Stimulated activated CD8-positive, alpha-beta memory T cell treated with anti-CD3 and anti-CD28 coated beads, Interleukin-4, amount 100 ng/mL, for 4 hours (primary cell): ENCODE measurements at places on chromosomes 11 and 22.

DNA sequence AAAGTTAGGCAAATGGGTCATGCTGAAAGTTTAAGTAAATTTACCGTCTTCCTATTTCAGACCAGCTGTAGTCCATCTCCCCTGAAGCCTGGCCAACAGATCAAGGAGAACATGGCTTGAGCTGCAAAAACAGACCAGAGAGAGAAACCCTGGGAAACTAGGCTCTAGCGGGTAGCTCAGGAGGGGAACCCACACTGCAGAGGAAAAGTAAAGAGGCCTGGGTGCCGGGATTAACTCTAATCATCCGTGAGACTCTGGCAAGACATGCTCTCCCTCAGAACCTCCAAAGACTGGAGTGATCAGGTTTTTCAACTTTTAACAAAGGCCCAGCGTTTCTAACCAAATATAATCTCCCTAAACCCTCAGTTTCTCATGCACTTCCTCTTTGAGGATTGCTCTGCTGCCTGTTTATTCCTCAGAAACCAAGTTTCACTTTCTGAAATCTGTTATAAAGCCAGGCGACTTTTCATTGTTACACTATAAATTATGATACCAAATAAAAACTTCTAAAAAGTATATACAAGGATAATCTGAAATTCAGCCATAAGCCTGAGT, 67.5 kb downstream of the GAB2 start:
- no peak for DNase-seq

GRCh38 chr22:17807578-17808410, 33.5 kb upstream of the BID start:
- no peak for DNase-seq

DNA sequence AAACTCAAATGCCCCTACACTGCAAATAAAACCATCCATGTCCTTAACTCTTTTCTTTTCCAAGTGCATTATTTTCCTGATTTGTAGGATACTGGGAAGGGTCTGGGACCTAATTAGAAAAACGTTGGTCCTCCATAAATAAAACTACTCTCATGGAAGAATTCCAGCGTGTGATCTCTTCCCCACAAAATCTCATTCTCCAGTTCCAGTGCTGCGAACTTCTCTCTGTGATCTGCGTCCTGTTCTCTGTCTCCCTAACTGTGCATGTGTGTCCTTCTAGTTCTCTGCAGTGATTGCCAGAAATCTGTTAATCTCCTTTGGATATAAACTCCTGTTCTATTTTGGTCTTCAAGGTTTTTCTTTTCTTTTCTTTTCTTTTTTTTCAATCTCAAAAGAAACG, 148.1 kb downstream of the BBOX1 start:
- no peak for DNase-seq

DNA sequence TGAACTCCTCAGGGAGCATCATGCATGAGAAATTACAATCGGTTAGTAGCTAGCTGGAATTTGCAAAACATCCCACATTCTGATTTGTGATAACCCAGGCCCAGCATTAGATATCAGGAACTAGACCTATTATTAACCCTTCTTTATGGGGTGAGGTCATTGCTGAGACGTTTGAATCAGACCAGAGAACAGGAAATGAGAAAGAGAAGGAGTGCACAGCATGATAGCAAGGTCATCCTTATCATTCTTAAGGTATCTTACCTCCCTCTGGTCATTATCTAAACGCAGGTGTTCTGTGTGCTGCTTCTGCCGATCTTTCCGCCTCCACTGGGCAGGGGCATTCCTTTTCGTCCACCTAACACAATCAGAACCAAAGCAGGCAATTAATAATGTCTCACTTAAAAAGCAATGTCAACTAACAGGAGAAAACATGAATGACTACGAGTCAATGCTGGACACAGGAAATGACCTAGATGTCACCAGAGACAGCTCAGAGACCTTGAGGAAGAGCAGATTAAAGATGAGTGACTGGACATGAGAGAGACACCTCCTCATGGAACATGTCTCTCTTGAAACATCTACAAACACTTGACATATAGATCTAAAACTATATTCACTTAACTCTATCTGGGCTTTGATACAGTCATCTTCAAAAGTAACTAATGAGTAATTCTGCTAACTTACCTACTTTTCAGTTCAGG, 78.3 kb upstream of the SCUBE2 start:
- no peak for DNase-seq

GRCh38 chr22:46780453-46780852, 18.0 kb downstream of the TBC1D22A start:
- no peak for DNase-seq

DNA sequence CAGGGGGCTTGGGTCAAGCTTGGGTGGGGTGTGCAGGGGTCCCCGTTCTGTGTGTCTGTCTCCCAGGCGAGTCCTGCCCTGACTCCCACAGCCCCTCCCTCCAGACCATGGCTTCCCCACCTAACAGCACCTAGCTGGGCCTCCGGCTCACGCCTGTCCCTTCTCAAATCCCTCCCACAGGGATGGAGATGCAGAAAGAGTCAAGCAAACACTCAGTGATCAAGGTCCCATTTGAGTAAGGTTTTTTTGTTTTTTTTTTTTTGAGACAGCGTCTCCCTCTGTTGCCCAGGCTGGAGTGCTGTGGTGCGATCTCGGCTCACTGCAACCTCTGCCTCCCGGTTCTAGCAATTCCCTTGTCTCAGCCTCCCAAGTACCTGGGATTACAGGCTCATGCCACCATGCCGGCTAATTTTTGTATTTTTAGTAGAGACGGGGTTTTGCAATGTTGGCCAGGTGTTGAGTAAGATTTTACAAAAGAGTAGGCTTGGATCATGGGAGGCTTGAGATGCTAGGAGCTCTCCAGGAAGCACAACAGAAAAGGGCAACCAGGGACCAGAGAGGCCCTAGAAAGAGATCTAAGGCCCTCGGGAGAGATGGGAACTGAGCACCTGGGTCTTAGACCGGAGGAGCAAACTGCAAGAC, 5.7 kb downstream of the APOBEC3D start:
- no peak for DNase-seq

DNA sequence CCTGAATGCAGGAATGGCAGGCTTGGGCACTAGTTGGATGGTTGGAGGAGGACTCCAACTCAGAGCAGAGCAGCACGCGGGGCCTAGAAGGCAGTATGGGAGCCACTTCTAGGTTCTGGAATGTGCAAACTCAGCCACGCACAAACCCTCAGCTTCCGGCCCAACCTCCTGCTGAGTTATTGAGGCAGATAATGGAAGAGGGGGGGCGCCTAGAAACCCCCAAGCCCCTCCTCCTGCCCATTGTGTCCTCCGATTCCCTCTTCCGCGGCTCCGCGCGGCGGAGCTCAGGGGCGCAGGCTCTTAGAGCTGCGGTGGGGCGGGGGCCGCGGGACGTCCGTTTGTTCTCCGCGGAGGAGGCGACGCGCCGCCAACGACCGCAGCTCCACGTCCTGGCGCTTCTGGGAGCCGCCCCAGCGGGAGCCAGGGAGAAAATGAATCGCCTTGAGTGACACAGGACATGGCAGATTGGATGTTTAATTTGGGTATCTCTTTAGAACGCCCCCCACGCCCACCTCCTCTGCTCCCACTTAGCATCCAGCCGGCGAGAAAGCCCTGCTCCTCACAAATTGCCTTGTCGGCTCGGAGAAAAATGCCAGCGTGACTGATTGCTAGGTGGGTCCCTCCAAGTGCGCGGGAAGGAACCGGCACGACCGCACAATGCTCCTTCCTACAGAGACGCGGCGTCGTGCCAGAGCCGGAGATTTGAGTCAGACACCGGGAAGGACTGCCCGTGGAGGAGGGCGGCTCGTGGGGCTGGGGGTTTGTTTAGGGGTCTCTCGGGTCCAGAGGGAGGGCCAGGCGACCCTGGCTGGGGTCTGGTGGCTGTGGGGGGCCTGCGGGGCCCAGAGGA, 144.6 kb downstream of the NECTIN1 start:
- no peak for DNase-seq

- no peak for DNase-seq
These were observed 1.7 kb upstream of the LRRC4C start for GRCh38 chr11:41461057-41461681.

GRCh38 chr11:57815476-57815875, 53.9 kb downstream of the CTNND1 start:
- DNase-seq, result no peak

- no peak for DNase-seq
These were observed 120.0 kb upstream of the BDNF start for GRCh38 chr11:27820249-27820648.

- no peak for DNase-seq
These were observed 111.0 kb upstream of the ARHGAP42 start for GRCh38 chr11:100575860-100576717.

- no peak for DNase-seq
These were observed 4.4 kb upstream of the FBXO3 start for GRCh38 chr11:33778675-33779074.
